ENCODE measurements at places on chromosomes 3 and 15. TPM values are rescaled to one million over a fixed set of nuclear protein-coding genes. Genes with fewer than 3 reads are reported as not detected.
A peak's percentile ranks its signal among the peaks of the same experiment; 100 is the strongest.

DNA sequence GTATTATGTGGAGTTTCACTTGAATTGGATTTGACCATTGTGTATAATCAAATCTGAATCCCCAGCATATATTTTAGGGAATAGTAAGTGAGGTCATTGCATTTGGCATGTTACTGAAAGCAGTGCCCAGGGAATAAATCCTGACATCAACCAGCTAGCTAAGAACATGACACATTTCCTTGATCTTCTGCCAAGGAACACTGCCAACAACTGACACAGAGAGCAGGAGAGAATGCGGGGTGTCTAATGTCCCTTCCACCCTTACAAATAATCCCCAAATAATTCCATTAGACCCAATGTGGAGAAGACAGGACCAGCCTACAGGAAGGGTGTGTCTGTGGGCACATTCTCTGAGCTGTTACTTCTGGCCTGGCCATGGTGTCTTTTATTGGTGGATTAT lies 30.6 kb upstream of the UBE3A start:
- H3K27ac ChIP-seq: no peak overlapping the region
- DNase-seq: no peak
- H3K27me3 ChIP-seq: no peaks in the 10 kb centered on the region
- no peak overlapping the region for H3K4me3 ChIP-seq

DNA sequence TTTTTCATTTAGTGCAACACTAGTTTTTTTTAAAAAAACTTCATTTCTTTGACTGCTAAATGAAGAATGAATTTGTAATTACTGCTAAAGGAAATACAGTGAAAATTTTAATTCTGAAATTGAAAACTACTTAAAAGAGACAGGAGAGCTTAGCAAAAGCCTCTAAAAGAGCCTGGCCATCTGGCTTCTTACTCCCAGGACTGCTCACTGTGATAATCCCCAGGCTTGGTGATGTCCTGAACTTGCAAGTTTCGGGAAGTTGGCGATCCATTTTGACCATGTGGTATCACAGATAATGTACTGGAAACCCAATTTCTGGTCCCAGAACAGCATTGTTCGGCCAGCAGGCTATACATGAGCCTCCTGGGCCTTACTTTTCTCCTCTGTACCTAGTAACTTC lies 292.1 kb downstream of the FGF12 start:
- H3K27me3 ChIP-seq: no peaks in the 10 kb centered on the region
- no peak overlapping the region for H3K4me3 ChIP-seq
- no peaks in the 10 kb centered on the region for H3K4me1 ChIP-seq
- no peak for DNase-seq

GRCh38 chr3:53890726-53891475 lies 758 bp downstream of the SELENOK start:
- H3K27me3 ChIP-seq: peaks cover 10% of the 10 kb centered on the region
- peak overlapping the region; percentile 93 for H3K27ac ChIP-seq
- H3K36me3 ChIP-seq: no peaks in the 10 kb centered on the region
- DNase-seq: no peak

- no peaks in the 10 kb centered on the region for H3K36me3 ChIP-seq
- peak overlapping the region; percentile 92 for H3K27ac ChIP-seq
- peak; percentile 69 for DNase-seq
- peaks cover 59% of the 10 kb centered on the region for H3K27me3 ChIP-seq
- H3K4me1 ChIP-seq: peaks cover 36% of the 10 kb centered on the region
Observed at GRCh38 chr15:98648654-98649471, 524 bp downstream of the IGF1R start.

DNA sequence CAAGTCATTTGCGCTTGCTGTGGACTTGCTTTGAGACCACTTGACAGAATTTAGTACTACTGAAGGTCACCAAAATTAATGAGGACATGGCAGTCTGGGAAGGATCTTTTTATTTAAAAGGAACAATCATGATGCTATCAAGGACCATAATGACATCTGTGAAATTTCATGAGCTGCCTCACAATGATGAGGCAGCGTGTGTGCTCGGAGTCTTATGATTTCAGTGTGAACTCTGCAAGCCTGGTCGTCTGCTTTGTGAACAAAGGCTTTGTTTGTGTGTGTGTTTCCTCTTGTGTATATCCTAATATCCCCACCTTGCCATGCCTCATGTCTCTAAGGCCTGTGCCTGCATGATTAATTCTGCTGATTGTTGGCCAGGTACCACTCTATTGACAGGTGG lies 46.7 kb downstream of the RAD54L2 start:
- H3K27ac ChIP-seq: no peak overlapping the region
- H3K4me1 ChIP-seq: peaks cover 10% of the 10 kb centered on the region
- H3K4me3 ChIP-seq: no peak overlapping the region
- DNase-seq: no peak
- H3K27me3 ChIP-seq: no peaks in the 10 kb centered on the region

DNA sequence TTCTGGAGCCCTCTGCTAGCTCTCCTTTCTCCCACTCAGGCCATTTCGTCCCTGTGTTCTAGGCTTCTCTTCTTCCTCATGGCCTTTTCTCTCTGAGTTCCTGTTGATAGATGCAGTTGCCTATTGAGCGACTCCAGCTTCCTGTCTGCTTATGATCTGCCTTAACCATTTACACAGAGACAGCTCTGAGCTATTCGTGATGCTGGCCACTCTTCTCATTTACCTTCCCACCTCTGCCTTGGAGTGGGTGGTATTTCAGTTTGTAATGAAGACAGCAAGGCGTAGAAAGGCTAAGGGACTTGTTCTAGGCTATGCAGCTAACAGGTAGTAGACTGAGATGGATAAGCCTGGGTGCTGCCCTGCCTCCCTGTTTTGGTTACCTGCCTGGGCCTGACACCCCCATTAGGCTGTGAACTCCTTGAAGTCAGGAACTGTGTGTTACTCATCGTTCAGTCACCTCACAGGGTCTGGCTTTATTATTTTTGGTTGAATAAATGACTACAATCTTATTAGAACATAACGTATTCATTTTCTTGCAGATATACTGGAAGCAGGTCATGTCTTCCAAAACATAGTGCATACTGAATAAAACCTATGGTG lies 12.6 kb upstream of the ZBTB47 start:
- no peaks in the 10 kb centered on the region for H3K36me3 ChIP-seq
- DNase-seq: no peak
- no peak overlapping the region for H3K27ac ChIP-seq
- no peaks in the 10 kb centered on the region for H3K4me1 ChIP-seq

DNA sequence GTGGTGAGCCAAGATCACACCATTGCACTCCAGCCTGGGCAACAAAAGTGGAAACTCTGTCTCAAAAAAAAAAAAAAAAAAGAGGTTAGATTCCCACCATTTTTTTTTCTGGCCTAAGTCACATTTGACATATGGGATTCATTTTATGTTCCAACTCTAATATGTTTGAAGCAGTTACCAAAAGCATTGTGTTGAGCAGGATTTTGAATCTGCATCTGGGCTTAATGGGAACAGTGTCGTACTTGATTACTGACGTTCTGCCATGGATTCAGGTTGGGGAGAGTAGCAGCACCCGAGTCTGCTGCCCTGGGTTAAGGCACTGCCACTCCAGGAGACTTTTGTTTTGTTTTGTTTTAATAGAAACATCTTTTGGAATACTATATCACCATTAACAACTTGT lies 348.7 kb upstream of the TBL1XR1 start:
- no peaks in the 10 kb centered on the region for H3K27me3 ChIP-seq
- no peaks in the 10 kb centered on the region for H3K36me3 ChIP-seq
- H3K4me3 ChIP-seq: no peak overlapping the region
- no peak overlapping the region for H3K27ac ChIP-seq
- no peaks in the 10 kb centered on the region for H3K4me1 ChIP-seq

GRCh38 chr3:100254168-100254777 lies 6.5 kb upstream of the TBC1D23 start:
- H3K36me3 ChIP-seq: no peaks in the 10 kb centered on the region
- H3K4me3 ChIP-seq: no peak overlapping the region
- H3K27ac ChIP-seq: no peak overlapping the region

GRCh38 chr3:114762144-114762543 lies 384.9 kb downstream of the ZBTB20 start:
- no peak for DNase-seq
- no peak overlapping the region for H3K4me3 ChIP-seq
- H3K27me3 ChIP-seq: no peaks in the 10 kb centered on the region
- H3K36me3 ChIP-seq: no peaks in the 10 kb centered on the region

- no peaks in the 10 kb centered on the region for H3K27me3 ChIP-seq
- H3K4me3 ChIP-seq: no peak overlapping the region
- no peaks in the 10 kb centered on the region for H3K4me1 ChIP-seq
Observed at GRCh38 chr15:69424001-69424400, 9.9 kb downstream of the KIF23 start.

DNA sequence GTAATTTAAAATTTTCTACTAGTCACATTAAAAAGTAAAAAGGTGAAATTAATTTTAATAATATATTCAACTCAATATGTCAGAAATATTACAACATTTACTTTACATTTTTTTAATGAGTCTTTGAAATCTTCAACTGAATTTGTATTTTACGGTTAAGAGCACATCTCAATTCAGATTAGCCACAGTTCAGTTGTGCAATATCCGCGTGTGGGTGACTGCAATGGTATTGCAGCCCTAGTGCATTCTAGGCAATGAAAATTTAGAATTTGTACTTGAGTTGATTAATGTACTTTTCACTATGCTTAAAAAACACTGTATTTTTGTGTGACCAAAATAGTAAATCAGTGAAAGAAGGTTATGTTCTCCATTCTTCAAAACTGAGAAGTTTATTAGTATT lies 57.3 kb downstream of the CEP63 start:
- H3K27me3 ChIP-seq: no peaks in the 10 kb centered on the region
- H3K36me3 ChIP-seq: peaks cover 33% of the 10 kb centered on the region
- H3K4me1 ChIP-seq: no peaks in the 10 kb centered on the region
- peak overlapping the region; percentile 79 for H3K27ac ChIP-seq
- no peak for DNase-seq
- no peak overlapping the region for H3K4me3 ChIP-seq

DNA sequence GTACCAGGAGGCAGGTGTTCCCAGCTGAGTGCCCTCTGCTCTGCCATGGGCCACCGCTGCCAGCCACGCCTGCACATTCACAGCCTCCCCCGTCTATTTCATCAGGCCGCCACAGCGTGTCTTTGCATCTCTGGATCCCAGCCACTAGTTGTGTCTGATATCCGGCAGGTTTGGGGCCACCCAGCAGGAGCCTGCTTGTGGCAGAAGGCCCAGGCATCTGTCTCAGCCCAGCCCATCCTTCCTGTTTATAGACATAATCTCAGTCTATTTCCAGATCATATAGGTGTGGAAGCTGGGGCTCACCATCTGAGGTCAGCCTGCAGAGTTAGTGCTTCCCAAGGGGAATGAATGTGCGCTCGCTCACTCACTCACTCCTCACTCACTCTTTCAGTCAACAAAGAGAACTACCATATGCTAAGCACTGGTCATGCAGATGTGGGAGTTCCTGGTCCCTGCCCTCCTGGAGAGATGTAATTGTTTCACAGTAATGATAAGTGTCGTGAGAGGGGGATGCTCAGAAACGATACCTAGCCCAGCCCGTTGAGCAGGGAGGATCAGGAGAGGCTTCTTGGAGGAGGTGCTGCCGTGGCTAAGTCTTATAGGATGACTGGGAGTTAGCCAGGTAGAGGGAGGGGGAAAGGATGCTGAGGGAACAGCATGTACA lies 60.6 kb downstream of the FGD5 start:
- peak overlapping the region; percentile 15 for H3K27ac ChIP-seq
- H3K4me3 ChIP-seq: no peak overlapping the region
- H3K27me3 ChIP-seq: no peaks in the 10 kb centered on the region
- no peaks in the 10 kb centered on the region for H3K36me3 ChIP-seq

DNA sequence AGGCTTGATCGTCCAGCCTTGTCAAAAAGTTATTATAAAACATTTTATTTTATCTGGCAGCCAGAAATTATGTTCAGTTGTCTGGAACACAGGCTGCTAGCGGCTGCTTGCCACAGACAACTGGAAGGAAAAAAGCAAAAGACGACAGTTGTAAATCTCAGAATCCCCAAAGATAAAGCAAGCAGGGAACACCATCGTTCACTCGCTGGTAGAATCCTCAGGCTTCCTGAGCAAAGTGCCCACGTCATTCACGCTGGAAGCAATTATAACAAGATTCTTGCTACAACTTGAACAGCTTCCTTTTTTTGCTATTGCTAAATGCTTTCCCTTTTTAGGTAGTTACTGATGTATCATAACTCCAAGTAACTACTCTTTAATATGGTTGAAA lies 33.6 kb downstream of the ADAMTS17 start:
- H3K4me1 ChIP-seq: no peaks in the 10 kb centered on the region
- H3K27me3 ChIP-seq: no peaks in the 10 kb centered on the region
- peak overlapping the region; percentile 9 for H3K27ac ChIP-seq
- no peak overlapping the region for H3K4me3 ChIP-seq
- peak; percentile 37 for DNase-seq

- DNase-seq: no peak
- no peak overlapping the region for H3K4me3 ChIP-seq
Observed at GRCh38 chr3:127909646-127910045, 5.4 kb upstream of the KBTBD12 start.

Gene ADAMTS9
- 36.3 TPM for total RNA-seq

Gene PLA2G4F
- total RNA-seq: 63.2 TPM

Gene TLR9
- total RNA-seq: not detected

Gene SEMA3F
- total RNA-seq: 26.0 TPM

Gene PP2D1
- total RNA-seq: not detected

Gene SST
- not detected for total RNA-seq

Gene GOLGA6L7
- not detected for total RNA-seq

Gene SLC12A1
- not detected for total RNA-seq

Gene HYAL1
- total RNA-seq: 41.3 TPM

Gene CPB1
- not detected for total RNA-seq

Gene SPINT1
- total RNA-seq: 102 TPM

Gene CCR3
- total RNA-seq: not detected

Gene SEMA6D
- total RNA-seq: 5.9 TPM

Gene FBXW12
- total RNA-seq: not detected
